ENCODE measurements at places on chromosomes 3 and 15.

GRCh38 chr15:92845126-92845508, 55.0 kb upstream of the CHD2 start:
- DNase-seq: peak; percentile 39

GRCh38 chr3:60000311-60001105, 950.7 kb upstream of the CFAP20DC start:
- no peak for DNase-seq

GRCh38 chr15:41659855-41660234, 360 bp upstream of the MGA start:
- no peak for DNase-seq

DNA sequence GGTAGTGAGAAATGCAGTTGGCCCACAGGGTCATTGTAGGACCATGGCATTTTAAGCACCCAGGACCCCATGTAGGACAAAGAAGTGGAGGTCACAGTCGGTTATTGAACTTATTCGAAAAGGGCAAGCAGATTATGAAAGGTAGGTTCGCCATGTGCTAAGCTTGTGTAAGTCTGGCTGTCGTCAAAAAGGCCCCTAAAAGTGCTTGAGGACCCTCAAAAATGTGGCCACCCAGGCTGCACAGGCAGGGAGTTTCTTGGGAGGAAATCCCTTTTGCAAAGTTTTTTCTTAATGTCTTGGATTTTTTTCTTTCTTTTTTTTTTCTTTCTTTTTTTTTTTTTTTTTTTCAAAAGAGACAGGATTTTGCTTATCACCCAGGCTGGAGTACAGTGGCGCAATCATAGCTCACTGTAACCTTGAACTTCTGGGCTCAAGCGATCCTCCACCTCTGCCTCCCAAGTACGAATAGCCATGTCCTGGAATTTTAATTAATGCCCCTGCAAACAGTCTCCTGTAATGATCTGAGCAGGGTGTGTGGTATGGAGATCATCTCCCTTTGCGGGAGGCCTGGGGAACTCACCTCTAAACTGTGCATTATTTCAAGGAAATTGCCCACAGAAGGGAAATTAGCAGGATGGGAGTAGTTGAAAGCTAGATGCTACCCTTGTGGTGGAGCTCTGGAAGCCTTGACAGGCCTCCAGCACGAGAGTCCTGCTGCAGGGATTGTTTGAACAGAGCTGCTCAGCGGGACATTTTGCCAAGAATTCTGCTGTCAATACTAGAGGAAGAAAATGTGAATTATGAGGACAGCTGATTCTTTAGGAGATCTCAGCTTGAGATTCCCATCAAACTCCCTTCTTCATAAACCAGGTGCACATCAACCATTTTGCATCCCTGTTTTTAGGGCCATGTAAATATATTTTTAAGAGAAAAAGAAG, 28.4 kb downstream of the THSD4 start:
- no peak for DNase-seq

DNA sequence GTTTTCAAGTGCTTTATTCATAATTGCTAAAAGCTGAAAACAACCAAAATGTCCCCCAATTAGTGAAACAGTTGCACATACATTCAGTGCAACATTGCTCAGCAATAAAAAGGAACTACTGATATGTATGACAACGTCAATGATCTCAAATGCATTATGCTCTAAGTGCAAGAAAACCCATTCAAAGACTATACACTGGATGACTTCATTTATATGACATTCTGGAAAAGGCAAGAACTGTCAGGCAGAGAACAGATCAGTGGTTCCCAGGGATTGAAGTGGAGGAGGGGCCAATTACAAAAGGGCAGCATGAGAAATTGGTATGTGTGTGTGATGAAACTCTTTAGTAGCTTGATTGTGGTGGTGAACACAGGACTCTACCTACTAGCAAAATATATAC, 585.6 kb downstream of the TBL1XR1 start:
- no peak for DNase-seq
